CD4-positive, alpha-beta T cell treated with Interleukin-17A for 4 hours (primary cell): ENCODE measurements at places on chromosomes 16 and 17.

- no peak for DNase-seq
These were observed 77.1 kb downstream of the PRKCA start for GRCh38 chr17:66379544-66379943.

- DNase-seq = peak; percentile 88
These were observed 24.3 kb upstream of the ZNF750 start for GRCh38 chr17:82863941-82864712.

DNA sequence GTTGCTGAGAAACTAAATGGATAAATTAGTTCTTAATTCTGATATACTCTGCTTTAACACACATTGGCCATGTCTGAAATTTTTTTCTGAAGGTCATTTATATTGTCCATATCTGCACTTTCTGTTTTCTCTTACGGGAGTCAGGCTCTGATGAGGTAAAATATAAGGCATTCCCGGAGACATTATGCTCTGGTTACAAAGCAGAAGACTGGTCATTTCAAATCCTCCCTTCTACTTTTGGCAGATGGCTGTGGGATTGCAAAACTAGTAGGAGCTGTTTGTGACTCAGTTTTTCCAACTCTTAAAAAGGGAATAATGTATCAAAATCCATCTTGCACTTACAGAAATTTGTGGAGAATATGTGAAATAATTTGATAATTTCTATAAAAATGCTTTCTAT, 92.2 kb upstream of the CPHXL start:
- no peak for DNase-seq

- DNase-seq = no peak
These were observed 22.0 kb downstream of the WSB1 start for GRCh38 chr17:27315796-27316465.

GRCh38 chr16:11431915-11432465, 86.7 kb downstream of the RMI2 start:
- no peak for DNase-seq

- no peak for DNase-seq
These were observed 231.0 kb downstream of the C16orf95 start for GRCh38 chr16:87086156-87086555.

DNA sequence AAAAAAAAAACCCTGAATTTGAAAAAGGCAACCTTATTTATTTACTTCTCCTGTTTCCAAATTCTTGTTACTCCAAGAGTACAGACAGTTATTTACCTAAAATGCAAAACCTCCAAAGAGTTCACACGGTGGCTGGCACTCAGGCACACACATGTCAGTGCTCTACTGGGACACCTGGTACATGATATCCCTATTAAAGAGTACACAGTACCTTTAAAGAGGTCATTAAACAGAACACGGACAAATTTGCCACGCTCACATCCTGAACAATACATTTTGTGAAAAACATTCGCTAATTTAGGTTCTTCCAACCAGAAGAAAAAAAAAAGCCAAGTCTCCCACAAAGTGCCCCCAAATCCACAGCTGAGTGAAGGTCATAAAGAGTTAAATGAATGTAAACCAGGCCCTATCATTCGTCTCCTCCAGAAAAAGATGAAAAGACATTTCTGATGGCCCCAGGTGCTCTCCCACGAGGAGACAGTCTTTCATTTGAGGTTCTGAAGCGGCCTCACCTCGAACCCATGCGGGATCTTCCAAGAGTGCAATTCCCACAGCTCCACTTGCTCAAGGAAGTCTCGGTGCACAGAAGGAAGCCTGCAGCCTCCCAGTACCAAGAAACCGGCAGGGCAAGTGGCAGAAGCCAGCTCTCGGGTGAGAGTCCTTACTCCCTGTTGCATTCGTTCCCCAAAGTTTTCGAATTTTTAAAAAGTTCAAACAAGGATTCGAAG, 993 bp downstream of the ERN1 start:
- peak; percentile 34 for DNase-seq

GRCh38 chr17:42188749-42189650, 3.7 kb upstream of the HCRT start:
- DNase-seq = no peak

- peak; percentile 47 for DNase-seq
These were observed 54.1 kb upstream of the BCAR1 start for GRCh38 chr16:75305364-75306098.

- DNase-seq = no peak
These were observed 818 bp upstream of the CBX8 start for GRCh38 chr17:79797492-79798298.

DNA sequence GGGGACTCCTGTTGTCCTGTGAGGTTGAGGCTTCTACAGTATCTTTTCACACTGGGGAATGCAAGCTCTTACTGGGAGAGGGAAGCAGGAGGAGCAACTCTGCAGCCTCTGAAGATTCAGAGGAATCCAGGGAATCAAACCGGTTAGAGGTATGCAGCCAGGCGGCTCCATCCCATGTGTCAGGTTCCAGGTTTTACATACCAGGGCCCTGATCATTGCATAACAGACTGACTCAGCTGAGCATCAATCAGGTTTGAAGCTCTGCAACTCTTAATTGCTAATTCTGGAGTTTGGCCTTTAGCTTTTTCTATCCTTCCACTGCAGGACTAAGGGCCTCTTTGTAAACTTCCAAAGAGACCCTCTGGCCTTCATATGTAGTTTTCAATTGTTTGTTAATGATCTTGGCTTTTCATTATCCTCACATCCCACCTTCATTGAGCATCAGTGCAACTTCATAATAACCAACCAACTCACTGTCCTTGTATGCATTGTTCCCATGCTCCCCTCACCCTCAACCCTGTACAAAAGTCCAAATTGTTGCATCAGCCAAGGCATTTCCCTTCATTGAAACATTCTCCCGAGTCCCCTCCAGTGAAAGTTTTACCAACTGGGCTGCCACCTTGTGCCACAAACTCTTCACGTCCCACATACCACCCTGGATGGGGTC, 59.7 kb upstream of the DHX40 start:
- no peak for DNase-seq

DNA sequence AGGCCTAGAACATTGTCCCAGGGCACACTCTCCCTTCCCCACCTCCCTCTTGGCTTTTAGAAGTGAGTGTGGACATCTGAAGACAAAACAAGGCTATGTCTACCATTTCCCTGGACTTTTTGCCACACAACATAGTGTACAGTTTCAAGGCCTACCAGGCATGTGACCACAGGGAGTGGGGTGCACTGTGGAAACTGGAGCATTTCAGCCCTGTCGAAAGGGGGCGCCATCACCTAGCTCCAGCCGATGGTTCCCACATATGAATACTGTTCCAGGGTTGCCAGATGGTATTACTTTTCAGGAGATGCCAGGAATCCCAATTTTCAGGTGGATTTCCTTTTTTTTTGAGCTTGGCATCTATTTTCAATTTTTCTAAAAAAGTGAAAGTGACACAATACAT, 140.7 kb downstream of the KATNIP start:
- peak; percentile 9 for DNase-seq
